ENCODE measurements at places on chromosomes 1 and 21.

- no peak for DNase-seq
Observed at GRCh38 chr1:176416777-176417176, 46.2 kb upstream of the PAPPA2 start.

- no peak for DNase-seq
Observed at GRCh38 chr1:88060750-88061491, 623.2 kb upstream of the PKN2 start.

DNA sequence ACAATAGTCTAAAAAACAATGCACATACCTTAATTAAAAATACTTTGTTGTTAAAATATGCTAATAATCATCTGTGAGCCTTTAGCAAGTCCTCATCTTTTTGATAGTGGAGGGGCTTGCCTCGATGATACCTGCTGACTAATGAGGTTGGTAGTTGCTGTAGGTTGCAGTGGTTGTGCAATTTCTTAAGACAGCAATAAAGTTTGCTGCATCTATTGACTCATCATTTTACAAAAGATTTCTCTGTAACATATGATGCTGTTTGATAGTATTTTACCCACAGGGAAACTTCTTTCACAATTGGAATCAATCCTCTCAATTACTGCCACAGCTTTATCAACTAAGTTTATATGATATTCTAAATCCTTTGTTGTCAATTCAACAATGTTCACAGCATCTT is 7.6 kb downstream of the C1orf87 start:
- DNase-seq: no peak

DNA sequence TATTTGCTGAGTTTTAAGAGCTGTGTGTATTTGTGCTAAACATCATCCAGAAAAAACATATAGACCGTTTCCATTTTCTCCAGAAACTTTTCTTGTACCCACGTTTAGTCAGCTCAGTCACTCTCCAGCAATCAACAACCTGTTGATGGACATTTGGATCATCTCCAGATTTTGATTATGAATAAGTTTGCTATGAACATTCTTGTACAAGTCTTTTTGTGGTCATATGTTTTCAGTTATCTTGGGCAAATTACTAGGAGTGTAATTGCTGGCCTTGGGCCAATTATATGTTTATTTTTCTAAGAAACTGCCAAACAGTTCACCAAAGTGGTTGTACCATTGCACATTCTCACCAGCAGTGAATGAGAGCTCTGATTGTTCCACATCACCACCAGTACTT is 221.8 kb downstream of the CENPF start:
- DNase-seq: no peak

DNA sequence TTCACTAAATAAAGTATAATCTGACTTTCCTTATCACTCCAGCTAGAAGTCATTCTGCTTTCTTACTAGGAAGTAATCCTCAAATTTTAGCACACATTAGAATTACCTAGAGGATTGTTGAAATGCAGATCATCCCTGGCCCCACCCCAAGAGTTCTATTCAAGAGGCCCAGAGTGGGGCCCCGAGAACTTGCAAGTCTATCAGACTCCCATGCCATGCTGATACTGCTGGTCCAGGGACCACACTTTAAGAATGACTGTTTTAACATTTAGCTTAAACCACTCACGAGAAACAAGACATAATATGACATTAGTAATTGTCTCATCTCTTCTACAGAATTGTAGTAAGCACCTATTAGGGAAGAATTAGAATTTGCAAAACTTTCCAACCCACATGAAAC is 7.7 kb upstream of the SYNJ1 start:
- no peak for DNase-seq
